Glomerular endothelial cell (primary cell): ENCODE measurements at places on chromosomes 1 and 21. TPM values are rescaled to one million over a fixed set of nuclear protein-coding genes. Genes with fewer than 3 reads are reported as not detected.

Gene RBP7
- 0.68 TPM in 1 of 2 replicates, not detected in the other for total RNA-seq

Gene GPR37L1
- total RNA-seq, result 0.06 TPM in 1 of 2 replicates, not detected in the other

Gene GREM2
- total RNA-seq, result not detected in 2 replicates

GRCh38 chr1:54996869-54997710, 1.6 kb upstream of the BSND start:
- DNase-seq, result no peak

DNA sequence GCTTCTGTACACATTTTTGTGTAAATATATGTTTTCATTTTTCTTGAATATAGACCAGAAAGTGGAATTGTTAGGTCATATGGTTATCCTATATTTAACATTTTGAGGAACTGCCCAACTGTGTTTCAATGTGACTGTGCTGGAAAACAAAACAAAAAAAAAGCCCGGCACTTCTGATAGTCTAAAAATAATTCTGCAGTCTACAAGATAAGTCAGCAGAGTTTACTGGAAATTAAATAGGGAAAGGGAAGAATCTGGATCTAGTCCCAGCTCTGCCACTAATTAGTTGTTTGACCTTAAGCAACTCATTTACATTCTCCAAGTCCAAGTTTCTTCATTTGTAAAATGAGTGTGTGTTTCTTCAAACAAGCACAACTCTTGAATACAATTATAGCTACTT, 869.1 kb upstream of the B3GALT2 start:
- no peak for DNase-seq

- no peak for DNase-seq
Observed at GRCh38 chr1:241579434-241579833, 47.3 kb downstream of the KMO start.

DNA sequence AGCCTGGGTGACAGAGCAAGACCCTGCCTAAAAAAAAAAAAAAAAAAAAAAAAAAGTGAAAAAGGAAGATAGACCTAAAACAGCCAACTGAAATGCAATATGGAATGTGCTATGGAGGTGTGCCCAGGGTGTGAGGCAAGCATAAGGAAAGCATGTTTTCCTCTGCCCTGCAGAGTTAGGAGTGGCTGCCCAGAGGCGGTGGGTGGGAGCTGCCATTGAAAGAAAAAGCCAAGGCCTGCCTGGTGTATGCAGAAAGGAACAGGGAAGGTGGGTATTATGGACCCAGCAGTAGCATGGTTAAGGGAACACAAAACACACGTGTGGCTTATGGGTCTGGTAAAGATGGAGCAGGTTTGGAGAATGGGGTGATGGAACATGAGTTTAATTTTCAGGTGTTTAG, 8.9 kb downstream of the CD244 start:
- DNase-seq, result no peak

GRCh38 chr1:12169442-12170135, 2.8 kb downstream of the TNFRSF1B start:
- no peak for DNase-seq

DNA sequence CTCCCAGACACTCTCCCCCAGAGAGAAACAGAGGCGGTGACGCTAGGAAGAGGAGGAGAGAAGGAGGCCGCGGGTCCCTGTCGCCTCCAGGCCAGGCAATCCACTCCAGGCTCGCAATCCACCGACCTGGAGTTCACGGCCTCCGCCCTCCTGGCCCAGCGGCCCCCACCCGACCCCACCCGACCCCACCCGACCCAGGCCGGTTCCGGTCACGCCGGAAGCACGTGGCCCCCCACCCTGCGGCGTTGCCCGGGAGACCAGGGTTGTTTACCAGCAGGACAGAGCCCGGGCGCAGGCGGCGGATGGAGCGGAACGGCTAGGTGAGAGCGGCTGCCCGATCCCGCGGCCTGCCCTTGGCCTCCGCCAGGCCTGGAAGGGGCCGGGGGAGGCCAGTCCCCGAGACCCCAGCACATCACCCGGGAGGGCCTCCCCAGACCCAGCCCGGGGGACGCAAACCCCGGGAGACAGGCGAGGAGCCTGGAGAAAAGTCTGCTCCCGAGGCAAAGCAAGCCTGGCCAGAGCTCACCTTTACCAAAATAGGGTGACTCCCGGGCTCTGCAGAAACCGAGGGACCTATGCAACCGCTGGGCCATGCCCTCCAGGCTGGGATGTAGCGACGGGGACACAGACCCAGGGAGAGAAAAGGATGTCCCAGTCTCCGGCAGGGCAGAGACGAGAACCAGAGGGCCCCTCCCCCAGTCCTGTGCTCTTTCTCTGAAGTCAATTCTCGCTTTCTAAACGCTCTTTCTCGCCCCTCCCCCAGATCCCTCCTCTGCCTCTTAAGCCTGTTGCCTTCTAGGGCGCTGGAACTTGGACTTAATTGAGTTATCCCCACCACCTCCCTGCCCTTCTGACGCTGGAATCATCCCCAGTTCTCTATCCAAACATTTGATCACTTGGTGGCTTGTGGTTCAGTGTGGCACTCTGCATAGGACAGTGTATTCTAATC, at the start of the genes PLA2G2C and UBXN10:
Gene PLA2G2C (minus strand): TSS at position 685 of the 949 bp plus-strand sequence. CDS start 9,155 bp downstream, outside the sequence.
Gene UBXN10 (plus strand): TSS at position 263 of the 949 bp plus-strand sequence. CDS start 4,466 bp downstream, outside the sequence.
- DNase-seq, result no peak
